Stimulated activated CD8-positive, alpha-beta memory T cell treated with anti-CD3 and anti-CD28 coated beads, Interleukin-4, amount 100 ng/mL, for 1 hour (primary cell): ENCODE measurements at places on chromosomes 3 and 15.

- no peak for DNase-seq
Observed at GRCh38 chr3:185199671-185200070, 46.8 kb upstream of the C3orf70 start.

DNA sequence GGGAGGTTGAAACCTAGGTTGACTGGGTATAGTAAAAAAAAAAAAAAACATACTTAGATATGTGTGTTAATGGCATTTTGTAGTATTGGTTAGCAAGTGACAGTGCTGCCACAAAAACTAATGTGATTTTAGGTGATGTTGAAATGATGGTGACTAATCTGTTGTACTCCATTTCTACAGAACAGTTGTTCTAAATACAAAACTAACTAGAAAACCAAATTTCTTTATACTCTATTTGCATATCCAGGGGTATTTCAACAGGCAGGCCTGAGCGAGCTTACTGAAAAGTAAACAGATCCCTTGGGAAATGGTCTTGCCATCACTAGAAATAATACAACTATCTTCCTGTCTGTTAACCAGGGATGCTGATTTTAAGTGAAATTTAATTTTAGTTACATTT is 20.5 kb downstream of the TSC22D2 start:
- no peak for DNase-seq

GRCh38 chr3:18761530-18761929 is 336.4 kb upstream of the SATB1 start:
- no peak for DNase-seq

DNA sequence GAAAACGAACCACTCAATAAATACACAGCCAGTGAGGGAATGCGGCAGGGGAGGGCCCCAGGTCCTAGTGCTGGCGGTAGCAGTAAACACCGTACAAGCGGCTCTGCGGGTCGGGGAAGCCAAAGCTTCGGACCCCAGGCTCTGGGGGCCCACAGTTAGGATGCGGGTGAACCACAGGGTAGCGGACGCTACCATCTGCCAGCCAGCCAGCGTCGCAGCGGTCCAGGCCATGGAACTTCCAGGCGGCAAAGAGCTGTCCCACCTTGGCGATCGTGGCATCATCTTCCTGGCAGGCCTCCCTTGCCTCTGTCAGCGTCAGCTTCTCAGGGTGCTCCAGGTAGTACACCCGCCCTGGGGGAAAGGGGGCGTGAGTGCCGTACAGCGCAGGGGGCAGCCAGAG is 17.4 kb downstream of the HAPLN3 start:
- no peak for DNase-seq

GRCh38 chr3:81643721-81644120 is 117.7 kb downstream of the GBE1 start:
- DNase-seq, result no peak

DNA sequence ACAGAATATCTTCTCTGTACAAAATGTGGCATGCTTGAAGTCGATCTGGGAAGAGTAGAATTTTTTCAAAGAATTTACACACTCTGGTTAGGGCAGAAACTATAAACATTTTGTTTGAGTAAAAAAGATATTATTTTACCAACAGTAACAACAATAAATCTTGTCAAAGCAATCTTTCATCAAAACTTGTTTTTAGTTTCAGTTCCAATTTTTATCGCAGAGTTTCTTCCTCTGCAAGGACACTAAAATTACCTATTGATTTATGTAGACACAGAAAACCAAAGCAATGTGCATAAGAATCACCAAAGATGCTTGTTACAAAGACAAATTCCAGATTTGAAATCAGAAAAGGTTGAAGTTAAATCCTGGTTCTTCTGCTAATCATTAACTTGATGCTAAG is 61.9 kb downstream of the CGGBP1 start:
- no peak for DNase-seq

GRCh38 chr15:47177177-47177576 is 540.1 kb upstream of the SEMA6D start:
- no peak for DNase-seq

DNA sequence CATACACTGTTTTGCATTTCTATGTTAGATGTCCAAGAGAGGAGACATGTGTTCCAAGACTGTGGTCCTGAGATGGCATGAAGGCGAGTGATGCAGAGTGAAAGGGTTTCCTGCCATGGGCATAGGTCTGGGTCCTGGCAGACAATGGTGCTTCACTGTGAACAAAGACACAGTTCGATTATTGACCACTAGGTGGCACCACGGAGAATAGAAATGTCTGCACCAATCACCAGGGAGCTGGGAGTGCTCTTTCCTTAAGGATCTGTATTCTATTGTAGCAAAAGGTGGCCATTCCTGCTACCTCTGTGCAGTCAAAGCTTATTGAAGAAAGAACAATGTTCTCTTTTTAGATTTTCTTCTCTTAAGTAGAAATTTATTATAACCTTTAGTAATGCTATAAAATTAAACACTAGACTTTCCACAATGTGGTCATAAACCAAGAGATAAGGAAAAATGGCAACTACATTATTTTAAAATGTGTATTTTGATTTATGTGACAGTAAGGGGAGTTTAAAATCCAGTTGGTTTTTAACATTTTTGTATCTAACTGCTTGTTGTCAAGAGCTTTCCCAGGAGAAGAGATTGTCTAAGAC is 88.7 kb downstream of the GABRG3 start:
- no peak for DNase-seq

GRCh38 chr15:39963786-39964185 is 29.9 kb downstream of the EIF2AK4 start:
- DNase-seq, result no peak

- DNase-seq, result peak; percentile 10
Observed at GRCh38 chr3:46280105-46280797, 38.0 kb downstream of the CCR3 start.

DNA sequence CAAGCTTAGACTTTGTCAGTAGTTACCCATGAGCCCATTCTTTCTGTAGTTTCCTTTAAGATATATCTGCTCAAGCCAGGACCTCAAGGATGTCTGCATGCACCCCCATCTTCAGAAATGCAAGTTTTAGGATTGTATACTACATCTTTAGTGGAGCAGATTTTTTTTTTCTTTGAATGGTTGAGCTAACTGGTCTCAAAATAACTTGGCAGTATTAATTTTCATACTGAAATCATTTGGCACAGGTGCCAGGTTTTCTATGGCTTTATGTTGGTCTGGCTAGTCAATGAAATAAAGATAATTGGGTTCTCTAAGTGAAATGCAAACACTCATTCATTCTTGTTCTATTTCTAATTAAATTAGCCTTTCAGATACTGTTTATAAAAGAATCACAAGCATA is 108.9 kb downstream of the ATG7 start:
- no peak for DNase-seq
